ENCODE measurements at places on chromosomes 16 and 17. TPM values are rescaled to one million over a fixed set of nuclear protein-coding genes. Genes with fewer than 3 reads are reported as not detected.

GJD3 gene
- total RNA-seq = not detected

ZACN gene
- 0.30 TPM for total RNA-seq

C16orf46 gene
- 0.26 TPM for total RNA-seq

ZNF385C gene
- total RNA-seq = 0.53 TPM

SMPD3 gene
- 1.5 TPM for total RNA-seq

UTP4 gene
- 37.8 TPM for total RNA-seq

CSNK2A2 gene
- 55.0 TPM for total RNA-seq

TVP23A gene
- total RNA-seq = not detected

PERCC1 gene
- total RNA-seq = 0.90 TPM

SMIM36 gene
- total RNA-seq = not detected

ZDHHC1 gene
- 0.49 TPM for total RNA-seq

HOXB13 gene
- total RNA-seq = not detected

KLHL10 gene
- not detected for total RNA-seq

DNAH17 gene
- 0.75 TPM for total RNA-seq

NUBP1 gene
- total RNA-seq = 29.4 TPM

TNFRSF17 gene
- total RNA-seq = 0.82 TPM

TBC1D3B gene
- 13.7 TPM for total RNA-seq

MYH2 gene
- not detected for total RNA-seq

ZNF689 gene
- total RNA-seq = 11.5 TPM

SPATA32 gene
- 0.44 TPM for total RNA-seq

CEP295NL gene
- total RNA-seq = 3.1 TPM

MAP3K14 gene
- total RNA-seq = 34.4 TPM

MLKL gene
- total RNA-seq = 27.4 TPM

TMED6 gene
- 4.6 TPM for total RNA-seq

TLCD2 gene
- total RNA-seq = 0.82 TPM

BCAS3 gene
- 36.9 TPM for total RNA-seq

NPIPA8 gene
- 0.36 TPM for total RNA-seq

HGS gene
- total RNA-seq = 114 TPM

PCYT2 gene
- 53.2 TPM for total RNA-seq

ACSM2A gene
- total RNA-seq = 0.47 TPM

STH gene
- total RNA-seq = not detected

ASPSCR1 gene
- total RNA-seq = 34.6 TPM

KCNH6 gene
- not detected for total RNA-seq

DERL2 gene
- total RNA-seq = 71.8 TPM

CDC6 gene
- total RNA-seq = 1.7 TPM

KRT27 gene
- total RNA-seq = not detected

BCL6B gene
- not detected for total RNA-seq

SDR42E2 gene
- total RNA-seq = 1.9 TPM

TPSB2 gene
- not detected for total RNA-seq

CD300LB gene
- total RNA-seq = not detected

CYGB gene
- 0.65 TPM for total RNA-seq

SEPTIN12 gene
- total RNA-seq = not detected

HP gene
- total RNA-seq = 11.3 TPM

NLRC3 gene
- total RNA-seq = 75.6 TPM

CCNF gene
- total RNA-seq = 3.5 TPM

MYH1 gene
- total RNA-seq = not detected

CDR2L gene
- total RNA-seq = 0.19 TPM

PRM3 gene
- total RNA-seq = not detected

TAC4 gene
- not detected for total RNA-seq
